ENCODE measurements at places on chromosomes 11 and 22.
A peak's percentile ranks its signal among the peaks of the same experiment; 100 is the strongest.

DNA sequence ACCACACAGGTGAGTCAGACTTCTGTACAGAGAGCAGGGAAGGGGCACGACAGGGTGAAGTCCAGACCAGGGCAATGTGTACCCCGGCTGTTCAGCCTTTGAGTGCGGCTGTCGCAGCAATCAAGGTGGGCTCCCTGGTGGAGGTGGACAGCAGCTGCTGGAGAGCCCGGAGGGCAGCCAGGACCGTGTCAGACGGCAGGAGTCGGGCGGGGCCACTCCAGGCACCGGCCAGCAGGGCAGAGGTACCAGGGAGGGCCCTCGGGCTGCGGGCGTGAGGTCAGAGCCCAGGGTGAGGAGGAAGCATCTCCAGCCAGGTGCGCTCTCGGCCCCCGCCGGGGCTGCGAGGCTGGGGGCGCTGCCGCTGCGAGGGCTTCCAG is 802 bp upstream of the PIM3 start:
- peak; percentile 66 for DNase-seq

DNA sequence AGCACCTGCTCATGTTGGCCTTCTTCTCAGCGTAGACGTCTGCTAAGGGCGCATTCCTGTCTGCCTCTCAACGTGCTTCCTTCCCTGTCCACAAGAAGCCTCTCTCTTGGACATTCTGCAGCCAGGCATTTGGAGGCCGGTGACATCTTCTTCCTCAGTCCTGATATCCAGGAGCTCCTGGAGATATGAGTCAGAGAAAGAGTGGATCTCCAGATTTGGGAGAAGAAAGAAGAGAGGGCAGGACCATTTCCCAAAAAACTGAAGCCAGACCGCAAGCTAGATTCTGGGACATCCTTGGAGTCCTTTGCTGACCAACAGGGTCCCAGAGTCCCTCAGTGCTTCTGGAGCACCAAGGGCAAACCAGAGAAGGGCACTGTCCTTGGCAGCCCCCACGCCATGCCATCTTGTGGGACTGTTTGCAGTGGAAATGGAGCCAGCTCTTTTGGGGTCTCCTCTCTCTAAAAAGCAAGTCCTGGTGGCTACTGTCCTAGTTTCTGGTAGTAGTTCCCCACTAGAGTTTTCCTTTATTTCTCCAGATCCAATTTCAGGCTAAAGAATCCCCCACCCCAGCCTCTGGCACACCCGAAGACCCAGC is 36.1 kb upstream of the SYT13 start:
- DNase-seq: no peak

GRCh38 chr22:48370508-48371325 is 1457.0 kb downstream of the BRD1 start:
- no peak for DNase-seq

DNA sequence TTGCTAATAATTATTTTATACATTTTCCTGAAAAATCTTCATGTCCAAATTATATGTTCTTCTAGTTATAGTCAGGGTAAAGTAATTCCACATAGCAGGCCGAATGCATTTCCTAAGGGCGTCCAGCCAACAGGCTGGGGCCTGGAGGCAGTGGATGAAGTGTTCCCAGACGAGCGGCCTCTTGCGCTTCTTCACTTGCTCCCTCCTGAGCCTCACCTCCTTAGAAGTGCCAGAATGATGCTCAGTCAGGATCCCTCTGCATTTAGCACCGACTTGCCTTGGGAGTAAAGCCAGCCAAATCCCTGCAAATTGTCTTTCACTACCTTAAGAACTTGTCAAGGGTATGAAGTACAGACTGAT is 1.5 kb downstream of the OLFML1 start:
- DNase-seq: no peak

DNA sequence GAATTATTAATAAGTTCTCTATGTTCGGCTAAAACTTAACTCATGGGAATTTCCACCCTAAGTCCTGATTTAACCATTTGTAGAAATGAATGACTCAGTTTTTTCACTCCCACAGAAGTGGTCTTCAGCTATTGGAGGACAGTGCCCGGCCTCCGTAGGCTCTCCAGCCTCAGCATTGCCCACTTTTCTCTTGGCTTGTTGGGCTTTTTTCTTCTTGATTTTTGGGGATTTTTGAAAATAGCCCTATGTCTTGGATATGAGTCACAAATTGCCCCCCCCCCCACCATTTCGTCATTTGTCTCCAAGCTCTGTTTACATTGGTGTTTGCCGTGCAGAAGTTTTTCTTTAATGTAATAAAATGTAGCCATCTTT is 66.7 kb downstream of the PACS1 start:
- DNase-seq: no peak

DNA sequence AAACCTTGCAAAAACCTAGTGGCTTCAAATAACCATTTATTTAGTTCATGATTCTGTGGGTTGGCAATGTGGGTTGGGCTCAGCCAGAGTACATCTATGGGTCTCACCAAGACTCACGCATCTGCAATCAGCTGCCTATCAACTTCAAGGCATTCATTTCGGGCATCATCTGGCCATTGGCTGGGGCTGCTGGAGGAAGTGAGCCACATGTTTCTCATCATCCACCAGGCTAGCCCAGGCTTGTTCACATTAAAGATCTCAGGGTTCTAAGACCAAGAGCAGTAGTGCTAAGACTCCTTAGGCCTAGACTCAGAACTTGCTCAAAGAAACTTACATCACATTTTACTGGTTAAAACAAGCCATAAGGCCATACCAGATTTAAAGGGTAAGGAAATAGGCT is 478.9 kb upstream of the ARHGAP42 start:
- DNase-seq: no peak

- no peak for DNase-seq
These were observed 254.5 kb upstream of the B3GAT1 start for GRCh38 chr11:134666273-134667174.

DNA sequence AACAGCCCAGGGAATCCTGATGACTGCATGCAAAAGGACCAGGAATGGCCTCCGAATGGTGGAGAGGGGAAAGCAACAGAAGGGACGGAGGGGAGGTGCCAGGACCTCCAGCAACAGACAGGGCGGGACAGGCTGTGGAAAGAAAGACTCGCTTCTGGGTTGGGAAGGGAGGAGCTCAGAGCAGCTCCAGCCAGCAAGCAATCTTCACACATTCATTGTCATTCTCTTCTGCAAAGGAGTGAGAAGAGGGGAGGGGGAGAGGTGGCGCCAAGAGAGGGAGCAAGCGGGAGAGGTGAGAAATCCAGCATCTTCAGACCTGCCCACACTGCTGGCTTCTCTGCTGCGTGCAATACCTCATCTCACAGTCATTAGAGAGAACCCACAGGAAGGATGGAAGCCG is 509.0 kb downstream of the BUD13 start:
- no peak for DNase-seq

DNA sequence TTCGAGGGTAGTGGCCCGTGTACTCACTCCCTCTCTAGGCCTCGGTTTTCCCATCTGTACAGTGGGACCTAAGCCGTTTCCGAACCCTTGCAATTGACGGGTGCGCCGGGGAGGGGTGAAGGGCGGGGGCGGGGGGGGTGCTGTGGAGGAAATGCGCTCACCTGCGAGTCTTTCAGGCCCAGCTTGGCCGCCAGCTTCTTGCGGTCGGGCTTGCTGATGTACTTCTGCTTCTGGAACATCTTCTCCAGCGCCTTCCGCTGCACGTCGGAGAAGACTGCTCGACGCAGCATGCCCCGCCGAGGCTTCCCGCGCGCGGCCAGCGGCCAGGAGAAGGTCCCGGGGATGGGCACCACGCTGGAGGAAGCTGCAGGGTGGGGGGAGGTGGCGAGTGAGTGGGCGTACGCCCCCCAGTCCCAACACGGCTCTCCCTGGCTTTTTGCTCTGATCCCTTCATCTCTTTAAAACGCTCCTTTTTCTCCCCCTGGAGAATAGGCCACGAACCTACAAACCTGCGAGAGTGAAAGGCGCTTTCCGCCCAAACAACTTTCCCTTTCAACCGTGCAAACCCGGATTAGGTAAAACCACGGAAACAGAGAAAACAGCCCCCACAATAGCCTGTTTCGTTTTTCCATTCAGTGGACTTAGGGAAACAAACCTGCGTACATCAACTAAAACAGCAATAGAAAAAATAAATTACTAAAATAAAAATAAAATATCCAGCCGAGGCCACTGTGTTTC is 3.2 kb downstream of the DBX1 start:
- DNase-seq: no peak

DNA sequence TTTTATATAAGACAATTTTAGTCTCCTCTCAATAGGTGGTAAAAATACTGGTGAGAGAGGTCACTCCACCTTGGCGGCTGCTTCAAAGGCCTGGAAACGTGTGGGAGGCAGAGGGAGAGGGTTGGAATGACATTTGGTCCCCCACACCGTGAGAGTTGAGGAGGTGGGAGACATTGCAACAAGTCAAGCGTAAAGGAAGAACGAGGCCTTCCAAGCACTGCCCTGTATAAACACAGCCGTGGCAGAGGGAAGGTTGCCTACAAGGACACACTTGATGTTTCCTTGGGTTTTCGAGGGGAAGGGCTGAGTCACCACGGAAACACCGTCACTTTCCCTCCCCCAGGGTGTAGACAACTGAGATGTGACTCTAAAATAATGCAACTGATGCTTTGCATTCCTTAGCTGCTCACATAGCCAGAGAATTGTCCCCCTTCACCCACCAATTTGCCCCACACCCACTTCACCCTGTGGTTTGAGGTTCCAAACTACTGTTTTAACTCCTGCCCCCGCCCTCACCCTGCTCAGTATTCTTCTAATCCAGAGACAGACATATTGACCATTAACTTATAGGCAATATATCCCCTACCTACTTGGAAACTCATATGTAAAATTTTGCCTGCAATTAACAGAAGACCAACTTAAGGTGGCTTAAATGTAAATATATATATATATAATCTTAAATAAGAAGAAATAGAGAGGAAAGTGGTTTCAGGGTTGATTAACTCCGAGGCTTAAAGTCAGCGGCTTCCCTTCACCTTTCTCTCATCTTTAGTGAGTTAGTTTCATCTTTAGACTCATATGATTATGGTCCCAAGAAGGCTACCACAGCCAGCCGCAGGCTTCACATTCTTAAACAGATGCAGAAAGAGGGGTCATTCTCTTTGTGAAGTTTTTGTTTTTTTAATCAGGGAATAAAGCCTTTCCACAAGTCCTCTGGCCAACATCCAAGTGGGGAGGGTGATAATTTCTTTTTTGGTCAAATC is 54.1 kb upstream of the BDNF start:
- no peak for DNase-seq

- DNase-seq: no peak
These were observed 255.7 kb upstream of the NARS2 start for GRCh38 chr11:78830277-78830819.

DNA sequence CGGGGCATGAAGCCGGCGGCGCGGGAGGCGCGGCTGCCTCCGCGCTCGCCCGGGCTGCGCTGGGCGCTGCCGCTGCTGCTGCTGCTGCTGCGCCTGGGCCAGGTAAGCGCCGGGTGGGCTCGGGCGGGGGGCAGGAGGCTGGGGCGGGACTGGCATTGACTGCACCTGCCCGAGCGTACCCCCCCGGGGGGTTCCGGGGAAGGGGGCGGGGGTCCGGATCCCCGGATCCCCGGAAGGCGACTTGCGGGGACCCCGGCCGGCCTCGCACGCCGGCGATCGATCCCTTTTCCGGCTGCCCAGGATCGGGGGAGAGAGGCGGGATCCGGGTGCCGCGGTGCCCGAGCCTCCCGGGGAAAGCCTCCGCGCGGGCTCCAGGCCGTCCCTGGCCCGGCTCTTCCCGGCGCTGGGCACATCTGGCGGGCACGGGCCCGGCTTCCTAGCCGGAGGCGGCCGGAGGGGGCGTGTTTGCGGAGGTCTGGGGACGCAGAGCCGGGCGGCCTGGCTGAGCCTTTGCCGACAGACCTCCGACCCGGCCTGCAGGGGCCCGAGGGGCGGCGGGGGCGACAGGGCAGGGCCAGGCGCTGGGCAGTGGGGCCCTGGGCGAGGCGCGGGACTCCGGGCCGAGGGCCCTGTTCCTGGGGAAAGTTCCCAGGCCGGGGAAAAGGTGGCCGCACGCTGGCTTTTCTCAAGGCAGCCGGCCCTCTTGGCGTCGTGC is 705 bp downstream of the PTPRJ start:
- DNase-seq: peak; percentile 45

- DNase-seq: peak; percentile 75
These were observed 6.3 kb upstream of the KCNJ5 start for GRCh38 chr11:128884703-128885338.

DNA sequence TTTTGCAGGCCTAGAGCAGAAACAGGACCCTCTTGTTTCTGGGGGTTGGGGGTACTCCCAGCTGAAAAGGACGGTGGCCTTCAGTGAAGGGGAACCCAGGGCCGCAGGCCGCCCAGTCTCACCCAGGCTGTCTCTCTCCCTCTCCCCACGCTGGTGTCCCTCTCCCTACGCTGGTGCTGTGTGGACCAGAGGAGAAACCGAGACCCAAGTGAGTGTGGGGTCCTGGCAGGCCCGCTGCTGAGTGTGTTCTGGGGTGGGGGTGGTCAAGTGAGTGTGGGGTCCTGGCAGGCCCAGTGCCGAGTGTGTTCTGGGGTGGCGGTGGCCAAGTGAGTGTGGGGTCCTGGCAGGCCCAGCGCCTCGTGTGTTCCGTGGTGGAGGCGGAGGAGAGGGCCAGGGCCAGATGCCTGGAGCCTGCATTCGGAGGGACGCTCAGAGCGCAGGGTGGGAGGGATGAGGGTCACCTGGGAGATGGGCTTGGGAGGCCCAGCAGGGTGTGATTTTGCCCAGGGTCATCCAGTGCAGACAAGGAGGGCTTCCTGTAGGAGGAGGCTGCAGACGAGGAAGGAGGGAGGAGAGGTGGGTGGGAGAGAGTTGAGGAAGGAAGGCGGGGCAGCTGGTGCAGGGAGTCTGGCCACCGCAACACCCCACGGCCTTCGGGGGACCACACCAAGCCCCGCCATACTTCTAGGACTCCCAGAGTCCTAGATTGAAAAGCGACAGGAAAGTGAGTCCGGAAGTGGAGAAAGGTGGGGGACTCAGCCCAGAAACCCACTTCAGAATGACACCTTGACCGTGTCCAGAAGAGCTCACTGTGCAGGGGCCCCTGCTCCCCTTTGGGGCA is 10.3 kb downstream of the TNNT3 start:
- no peak for DNase-seq

DNA sequence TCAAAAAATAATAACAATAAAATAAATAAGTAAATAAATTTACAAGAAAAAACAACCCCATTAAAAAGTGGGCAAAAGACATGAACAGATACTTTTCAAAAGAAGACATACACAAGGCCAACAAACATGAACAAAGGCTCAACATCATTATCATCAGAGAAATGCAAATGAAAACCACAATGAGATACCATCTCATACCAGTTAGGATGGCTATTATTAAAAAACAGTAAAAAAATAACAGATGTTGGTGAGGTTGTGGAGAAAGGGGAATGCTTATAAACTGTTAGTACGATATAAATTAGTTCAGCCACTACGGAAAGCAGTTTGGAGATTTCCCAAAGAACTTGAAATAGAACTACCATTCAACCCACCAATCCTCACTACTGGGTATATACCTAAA is 44.6 kb downstream of the PRCP start:
- no peak for DNase-seq
